ENCODE measurements at places on chromosomes 6 and 20.

DNA sequence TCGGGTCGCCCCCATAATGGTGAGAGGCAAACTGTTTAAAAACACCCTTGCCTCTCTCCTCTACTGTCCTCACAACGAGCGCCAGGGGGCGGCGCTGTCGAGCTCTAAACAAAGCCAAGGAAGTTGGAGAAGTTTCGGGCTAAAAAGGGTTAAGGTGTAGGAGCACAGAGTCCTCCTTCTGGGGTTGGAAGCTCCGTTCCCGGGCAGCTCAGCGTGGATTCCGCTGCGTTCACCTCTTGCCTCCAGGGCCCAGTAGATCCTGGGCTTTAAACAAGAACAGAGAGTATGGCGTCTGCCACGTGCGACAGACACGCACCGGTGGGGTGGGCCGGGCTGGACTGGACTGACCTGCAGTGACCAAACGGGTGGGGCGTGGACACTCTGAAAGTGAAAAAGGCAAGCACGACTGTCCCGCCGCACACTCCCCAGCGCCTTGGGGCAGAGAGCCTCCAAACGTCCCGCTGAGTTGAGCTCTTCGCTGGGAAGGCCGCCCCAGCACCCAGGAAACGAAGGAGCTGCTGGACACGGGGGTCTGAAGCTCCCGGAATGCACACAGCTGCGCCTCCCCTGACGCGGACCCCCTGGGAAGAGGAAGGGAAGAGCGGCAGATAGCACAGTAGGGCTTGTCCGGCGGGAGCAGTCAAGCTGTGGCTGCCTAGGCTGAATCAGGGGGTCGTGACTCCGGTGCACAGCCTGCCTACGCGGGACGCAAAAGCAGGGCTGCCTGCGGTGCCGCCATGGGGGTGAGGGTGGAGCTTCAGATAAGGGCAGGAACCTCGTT lies 1.6 kb upstream of the THBD start:
- no peak for DNase-seq

- DNase-seq, result no peak
Observed at GRCh38 chr6:100998111-100998510, 117.0 kb upstream of the ASCC3 start.

- no peak for DNase-seq
Observed at GRCh38 chr6:6631534-6632276, 43.2 kb downstream of the LY86 start.

DNA sequence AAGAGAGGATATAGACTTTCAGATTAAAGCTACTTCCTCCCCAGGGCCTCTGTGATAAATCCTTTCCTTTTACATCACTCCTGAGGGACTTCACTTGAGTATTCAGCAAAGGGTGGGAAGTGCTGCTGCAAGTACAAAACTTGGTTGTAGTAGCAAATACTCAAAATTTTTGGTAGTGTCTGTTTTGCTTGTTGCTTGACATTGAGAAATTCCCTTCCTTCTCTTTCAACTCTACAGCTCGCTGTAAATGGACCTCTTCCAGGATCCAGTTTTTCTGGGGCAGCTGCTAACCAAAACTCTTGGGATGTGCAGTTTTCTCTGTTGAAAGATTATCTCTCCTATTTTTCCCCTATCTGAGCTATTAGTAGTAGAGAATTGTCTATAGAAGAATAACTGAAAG lies 472.0 kb downstream of the CD109 start:
- DNase-seq, result no peak

GRCh38 chr6:112163295-112164257 lies 76.2 kb downstream of the FAM229B start:
- DNase-seq, result peak; percentile 76

- DNase-seq, result no peak
Observed at GRCh38 chr6:100573166-100573565, 108.4 kb upstream of the SIM1 start.

- peak; percentile 20 for DNase-seq
Observed at GRCh38 chr6:166456395-166457156, 73.8 kb upstream of the MPC1 start.

- DNase-seq, result no peak
Observed at GRCh38 chr20:42985628-42986027, 204.1 kb downstream of the PTPRT start.

DNA sequence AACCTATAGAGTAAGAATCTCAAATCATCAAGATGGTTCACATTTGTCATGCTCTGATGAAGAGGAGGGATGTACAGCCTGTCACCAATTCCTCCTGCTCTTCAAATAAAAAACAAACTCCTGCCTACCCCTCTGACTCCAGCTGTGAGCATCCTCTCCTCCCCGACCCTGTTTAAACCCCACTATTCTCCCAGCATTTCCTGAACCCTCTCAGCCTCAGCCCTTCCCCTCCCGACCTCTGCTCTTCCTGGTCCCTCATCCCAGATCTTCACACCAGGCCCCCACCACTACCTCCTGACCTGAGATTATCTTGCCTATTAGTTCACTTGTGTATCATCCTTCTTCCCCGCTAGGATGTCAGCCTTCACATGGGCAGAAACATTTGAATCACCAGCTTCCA lies 75.8 kb downstream of the ZMYND8 start:
- DNase-seq, result no peak

DNA sequence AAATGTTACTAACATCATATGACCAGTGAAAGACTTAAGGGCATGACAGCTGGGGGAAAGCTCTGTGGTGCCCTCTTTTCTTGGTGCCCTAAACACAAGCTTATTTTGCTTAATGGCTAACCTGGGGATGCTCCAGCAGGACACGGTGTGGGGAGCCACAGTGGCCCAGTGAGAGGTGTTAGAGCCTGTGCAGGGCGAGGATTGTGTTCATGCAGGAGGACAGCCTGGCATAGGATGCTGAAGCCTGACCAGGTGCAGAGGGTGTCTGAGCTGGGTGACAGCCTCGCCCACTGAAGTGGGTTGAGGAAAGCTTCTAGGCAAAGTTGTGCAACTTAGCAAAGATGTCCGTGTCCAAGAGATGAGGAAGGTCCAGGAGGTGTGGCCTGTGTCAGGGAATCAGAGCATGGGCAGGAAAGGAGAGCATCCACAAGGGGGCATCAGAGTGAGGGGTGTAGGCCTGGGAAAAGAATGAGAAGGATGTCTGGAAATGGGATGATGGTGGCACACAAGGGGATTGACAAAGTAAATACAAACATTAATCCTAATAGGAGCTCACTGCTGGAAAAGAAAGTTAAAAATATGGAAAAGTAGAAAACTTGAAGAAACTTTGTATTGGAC lies 33.9 kb downstream of the SLC17A4 start:
- DNase-seq, result peak; percentile 30

GRCh38 chr6:163394659-163395058 lies 19.9 kb upstream of the QKI start:
- no peak for DNase-seq

DNA sequence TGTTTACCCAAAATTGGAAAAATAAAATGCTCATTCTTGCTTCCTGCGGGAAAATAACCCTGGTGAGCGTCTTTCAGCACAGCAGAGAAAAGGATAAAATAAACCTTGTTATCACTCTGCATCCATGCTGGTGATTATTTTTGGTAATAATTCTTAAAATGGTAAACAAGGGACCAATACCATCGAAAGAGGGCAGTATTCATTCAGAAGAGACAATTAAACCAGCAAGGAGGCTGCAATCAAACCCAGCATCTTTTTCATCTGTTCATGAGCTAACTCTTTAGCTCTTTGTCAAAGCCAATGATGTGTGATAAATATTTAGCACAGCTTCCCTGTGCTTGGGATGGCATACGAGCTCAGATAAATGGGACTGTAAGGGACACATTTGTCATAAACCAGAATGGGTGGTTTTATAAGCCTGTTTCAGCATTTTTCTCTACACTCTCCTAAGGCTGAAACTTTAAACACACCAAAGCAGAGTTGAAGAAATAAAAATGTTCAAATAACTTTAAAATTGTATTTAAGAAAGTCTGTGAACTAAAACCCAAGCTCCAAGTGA lies 34.4 kb downstream of the CDH26 start:
- DNase-seq, result no peak

DNA sequence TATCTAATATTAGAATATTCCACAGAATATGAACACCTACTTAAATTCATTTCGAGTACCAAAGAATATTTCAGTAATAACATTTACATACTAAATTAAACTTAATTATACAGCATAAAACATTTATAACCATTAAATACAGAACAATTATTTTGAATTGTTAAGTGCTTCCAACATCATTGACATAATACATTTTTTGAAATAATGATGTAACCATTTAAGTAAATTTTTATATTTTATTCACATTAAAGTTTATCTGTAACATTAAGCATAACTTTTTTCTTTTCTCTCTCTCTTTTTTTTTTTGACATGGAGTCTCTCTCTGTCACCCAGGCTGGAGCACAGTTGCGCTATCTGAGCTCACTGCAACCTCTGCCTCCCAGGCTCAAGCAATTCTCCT lies 44.5 kb downstream of the FUT9 start:
- no peak for DNase-seq

DNA sequence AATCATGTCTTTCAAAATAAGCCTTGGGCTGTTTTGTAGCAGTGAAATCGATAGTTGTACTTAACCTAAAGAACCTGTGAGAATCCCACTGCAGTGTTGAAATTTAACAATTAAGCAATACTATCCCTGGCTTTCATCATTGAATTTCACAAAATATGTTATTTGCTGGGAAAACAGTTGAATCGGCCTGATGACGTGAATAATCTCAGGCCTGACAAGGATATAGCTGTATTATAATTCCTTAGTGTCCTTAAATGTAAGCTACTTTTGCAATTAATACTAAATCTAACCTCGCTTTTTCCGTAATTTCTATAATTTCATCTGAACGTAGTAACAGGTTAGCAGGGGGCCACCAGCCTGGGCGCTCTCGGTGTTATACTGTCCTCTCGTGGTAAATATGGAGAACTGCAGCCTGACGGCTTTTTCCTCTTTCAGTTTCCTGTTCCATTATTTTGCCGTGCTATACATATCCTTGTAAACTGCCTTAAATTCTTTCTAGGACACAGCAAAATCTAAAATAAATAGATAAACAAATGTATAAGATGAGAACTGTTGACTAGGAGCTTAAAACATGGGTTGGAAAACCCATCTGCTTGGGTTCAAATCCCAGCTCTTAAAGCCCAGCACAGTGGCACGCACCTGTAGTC lies 24.0 kb downstream of the MTFR2 start:
- peak; percentile 45 for DNase-seq

DNA sequence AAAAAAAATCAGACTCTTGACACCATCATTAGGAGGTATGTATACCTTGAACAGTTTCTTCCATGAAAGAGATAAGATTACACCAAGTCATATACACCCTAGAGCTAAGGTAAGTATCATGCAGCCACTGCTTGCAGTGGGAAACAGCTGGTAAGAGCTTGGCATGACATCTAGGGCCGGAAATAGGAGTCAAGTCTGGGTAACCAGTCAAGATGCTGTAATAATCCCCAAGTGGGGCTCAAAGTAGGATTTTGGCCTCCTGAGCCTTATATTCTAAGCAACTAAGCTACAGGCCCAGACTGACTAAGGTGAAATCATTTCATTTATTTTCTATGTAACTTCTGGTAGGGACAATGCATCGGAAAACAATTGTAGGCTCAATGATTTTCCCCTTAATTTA lies 23.9 kb downstream of the TRERF1 start:
- DNase-seq, result no peak

GRCh38 chr6:44474643-44475042 lies 87.1 kb downstream of the CDC5L start:
- DNase-seq, result no peak

GRCh38 chr6:13267142-13267651 lies 61.1 kb downstream of the TBC1D7 start:
- DNase-seq, result no peak

GRCh38 chr6:16524380-16524707 lies 236.9 kb downstream of the ATXN1 start:
- no peak for DNase-seq

GRCh38 chr6:104795363-104795762 lies 64.4 kb downstream of the HACE1 start:
- no peak for DNase-seq

DNA sequence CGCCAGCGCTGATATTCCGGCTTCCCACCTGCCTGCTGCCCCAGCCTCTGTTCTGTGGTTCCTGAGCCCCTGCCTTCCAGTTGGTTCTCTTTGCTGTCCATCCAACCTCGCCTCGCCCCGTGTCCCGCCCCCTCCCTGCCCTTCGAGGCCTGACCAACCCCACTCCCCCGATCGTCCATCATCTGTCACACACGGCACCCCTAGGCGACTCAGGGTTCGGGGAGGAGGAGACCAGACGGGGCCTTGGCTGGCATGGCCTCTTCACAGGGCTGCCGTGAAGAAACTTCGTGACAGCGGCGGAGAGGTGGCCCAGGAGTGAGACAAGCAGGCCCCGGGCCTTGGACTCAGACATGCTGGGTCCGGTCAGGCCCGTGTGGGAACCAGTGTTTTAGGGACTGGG lies 226.1 kb downstream of the QKI start:
- DNase-seq, result no peak

- no peak for DNase-seq
Observed at GRCh38 chr20:58103961-58104360, 124.5 kb downstream of the ANKRD60 start.

GRCh38 chr20:57282670-57283361 lies 16.4 kb upstream of the BMP7 start:
- no peak for DNase-seq

- no peak for DNase-seq
Observed at GRCh38 chr20:35661053-35661452, 3.6 kb downstream of the CPNE1 start.

GRCh38 chr6:113050010-113050858 lies 703.1 kb downstream of the RFPL4B start:
- no peak for DNase-seq

GRCh38 chr6:108798670-108799353 lies 49.4 kb upstream of the ARMC2 start:
- DNase-seq, result peak; percentile 32

DNA sequence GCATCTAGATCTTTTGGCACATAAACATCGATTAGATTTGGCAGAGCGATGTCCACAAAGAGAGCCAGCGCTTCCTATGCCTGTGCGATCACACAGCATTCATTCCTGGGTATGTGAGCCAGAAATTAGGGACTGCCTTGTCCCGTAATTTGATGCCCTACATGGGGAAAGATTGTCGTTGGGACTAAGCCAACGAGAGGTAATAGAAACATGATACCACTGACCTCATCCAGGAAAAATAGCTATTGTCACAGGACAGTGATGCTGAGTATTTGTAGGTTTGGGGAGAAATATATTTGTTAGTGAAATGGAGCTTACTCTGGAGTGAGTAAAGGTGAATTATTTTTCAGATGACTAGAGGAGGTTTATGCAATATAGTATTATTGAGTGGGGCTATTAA lies 154.0 kb downstream of the TSHZ2 start:
- DNase-seq, result no peak

- no peak for DNase-seq
Observed at GRCh38 chr6:166104107-166104506, 63.5 kb downstream of the TBXT start.

GRCh38 chr6:156949376-156949775 lies 172.2 kb downstream of the ARID1B start:
- no peak for DNase-seq

DNA sequence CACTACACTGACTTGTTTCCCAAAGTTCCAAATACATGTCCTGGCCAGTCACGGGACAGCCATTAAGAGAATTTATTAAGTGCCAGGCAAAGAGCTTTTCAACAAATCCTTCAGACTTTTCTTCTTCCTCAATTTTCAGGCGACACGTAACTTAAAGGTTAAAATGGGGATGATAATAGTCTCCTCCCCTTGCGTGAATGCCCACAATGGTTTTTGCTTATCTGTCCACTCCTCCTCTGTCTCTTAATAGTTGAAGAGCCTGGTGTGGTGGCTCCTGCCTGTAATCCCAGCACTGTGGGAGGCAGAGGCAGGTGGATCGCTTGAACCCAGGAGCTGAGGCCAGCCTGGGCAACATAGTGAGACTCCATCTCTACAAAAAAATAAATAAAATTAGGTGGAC lies 11.4 kb upstream of the PARD6B start:
- DNase-seq, result no peak

- no peak for DNase-seq
Observed at GRCh38 chr6:156809034-156809433, 31.9 kb downstream of the ARID1B start.
